Omental fat pad (tissue), 4 donors: ENCODE measurements at places on chromosomes 5 and 9. TPM values are rescaled to one million over a fixed set of nuclear protein-coding genes. Genes with fewer than 3 reads are reported as not detected.

DNA sequence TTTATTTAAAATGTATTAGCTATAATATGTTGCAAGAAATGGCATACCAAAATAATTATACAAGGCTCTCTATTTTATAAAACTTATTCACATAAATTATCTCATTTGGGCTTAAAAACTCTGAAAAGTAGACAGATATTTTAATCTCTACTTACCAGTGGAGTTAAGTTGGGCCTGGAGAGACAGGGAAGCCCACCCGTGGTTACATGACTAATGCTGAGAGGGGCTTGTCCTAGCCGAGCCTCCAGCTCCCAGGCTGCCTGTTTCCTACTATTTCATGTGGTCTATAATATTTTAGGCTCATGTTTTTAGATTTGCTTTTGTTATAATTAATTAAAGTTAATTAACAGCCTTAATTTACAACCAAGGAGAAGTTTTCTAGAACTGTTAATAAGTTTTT lies 20.9 kb upstream of the ASPN start:
- no peak for DNase-seq

DNA sequence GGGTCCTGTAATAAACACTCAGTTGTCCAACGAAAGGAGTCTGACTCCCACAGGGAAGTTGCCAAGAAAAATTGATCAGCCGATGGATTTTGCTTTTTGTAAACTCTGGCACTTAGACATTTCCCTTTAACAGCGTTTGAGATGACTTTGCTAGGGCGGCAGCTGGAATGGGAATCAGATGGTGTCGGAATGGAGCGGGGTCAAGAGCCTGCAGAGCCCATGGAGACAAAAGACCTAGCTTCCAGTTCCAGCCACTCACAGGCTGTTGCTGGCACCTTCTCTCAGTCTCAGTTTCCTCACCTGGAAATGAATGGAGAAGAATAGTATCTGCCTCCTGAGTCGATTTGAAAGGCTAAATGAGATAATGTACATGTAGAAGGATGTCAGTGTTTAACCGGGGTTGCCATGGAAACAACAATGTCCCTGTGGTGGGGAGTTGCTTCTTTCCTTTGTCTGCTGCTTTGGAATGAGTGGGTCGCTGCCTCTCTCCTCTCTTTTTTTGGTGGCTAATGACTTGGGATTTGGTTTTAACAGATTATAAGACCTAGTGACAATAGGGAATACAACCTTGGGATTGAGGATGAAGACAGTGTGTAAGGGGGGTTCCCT lies 137.4 kb downstream of the GAS1 start:
- DNase-seq = no peak

GRCh38 chr9:84598921-84599636 lies 70.5 kb upstream of the NTRK2 start:
- no peak for DNase-seq

DNA sequence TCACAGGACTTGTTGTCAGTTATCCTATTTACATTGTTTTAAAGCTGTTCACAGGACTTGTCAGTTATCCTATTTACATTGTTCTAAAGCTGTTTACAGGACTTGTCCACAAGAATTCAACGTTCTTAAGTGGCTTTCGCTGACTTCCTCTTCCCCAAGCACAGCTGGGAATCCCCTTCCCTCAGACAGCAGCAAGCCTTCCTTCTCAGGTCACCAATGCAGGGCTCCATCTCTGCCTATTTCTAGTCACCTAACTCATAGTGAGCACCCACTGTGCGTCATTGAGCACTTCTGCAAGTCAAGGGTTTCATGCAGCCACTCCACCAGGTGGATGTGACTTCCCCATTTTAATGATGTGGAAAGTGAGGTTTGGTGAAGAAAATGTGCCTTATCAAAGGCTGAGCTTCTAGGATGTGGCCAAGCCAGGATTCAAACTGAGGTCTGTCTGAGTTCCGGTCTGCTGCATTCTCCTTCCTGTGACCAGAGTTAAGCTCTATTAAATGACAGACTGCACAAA lies 109.8 kb upstream of the ZNF462 start:
- DNase-seq = no peak

GRCh38 chr9:121599872-121600585 lies 51.4 kb upstream of the DAB2IP start:
- DNase-seq = no peak

DNA sequence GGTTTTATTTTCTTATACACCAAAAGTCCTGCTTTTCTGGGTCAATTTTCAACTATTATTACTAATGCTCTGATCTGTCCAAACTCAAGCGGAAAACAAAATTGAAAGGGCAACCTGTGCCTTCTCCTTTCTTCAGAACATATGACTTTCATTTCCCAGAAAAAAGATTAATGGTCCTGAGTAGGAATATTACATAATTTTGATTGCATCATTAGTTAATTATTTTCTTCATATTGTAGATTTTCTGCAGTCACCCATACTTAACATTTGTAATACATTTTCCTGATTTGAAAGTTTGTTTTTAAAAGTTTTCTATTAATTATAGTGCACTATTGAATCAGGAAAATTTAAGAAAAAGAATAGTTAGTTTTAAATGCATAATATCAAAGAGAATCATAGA lies 1.7 kb upstream of the PCDHB8 start:
- no peak for DNase-seq

DNA sequence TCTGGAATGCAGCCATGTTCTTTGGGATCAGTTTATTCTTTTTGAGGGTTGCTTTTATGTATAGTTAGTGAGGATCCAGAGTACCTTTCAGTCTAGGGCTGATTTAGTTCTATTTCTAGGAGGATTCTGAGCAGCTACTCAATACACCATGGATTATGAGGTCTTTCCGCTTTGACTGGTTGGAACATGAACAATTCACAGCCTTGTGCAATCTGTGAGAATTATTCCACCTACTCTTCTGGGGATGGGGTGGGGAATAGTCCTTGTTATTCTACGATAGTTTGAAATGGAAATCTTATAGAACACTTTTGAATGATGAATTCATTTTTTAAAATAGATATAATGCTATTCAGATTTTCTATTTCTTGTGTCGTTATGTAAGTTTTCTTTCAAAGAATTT lies 212.3 kb upstream of the ARRDC3 start:
- DNase-seq = no peak

DNA sequence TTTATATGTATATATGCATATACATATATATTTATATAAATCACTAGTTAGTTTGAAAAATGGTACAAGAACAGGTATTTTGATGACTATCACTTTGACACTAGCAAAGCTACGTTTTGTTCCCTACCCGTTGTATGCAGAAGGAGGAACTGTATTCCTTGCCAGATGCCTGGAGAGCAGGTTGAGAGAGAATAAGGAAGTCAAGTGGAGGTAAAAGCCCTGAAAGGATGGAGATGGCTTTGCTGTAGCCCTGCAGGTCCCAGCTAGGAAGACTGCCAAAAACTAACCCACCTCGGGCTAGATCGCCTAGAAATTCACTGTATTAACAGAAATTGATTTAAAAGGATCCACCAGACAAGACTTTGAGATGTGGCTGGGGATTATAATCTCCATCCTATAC lies 229.3 kb downstream of the RFX3 start:
- no peak for DNase-seq

GRCh38 chr9:4145482-4145881 lies 154.4 kb downstream of the GLIS3 start:
- no peak for DNase-seq

GRCh38 chr5:90274216-90274615 lies 135.3 kb downstream of the CETN3 start:
- no peak for DNase-seq

GRCh38 chr9:125910286-125910685 lies 163.1 kb downstream of the PBX3 start:
- DNase-seq = no peak

DNA sequence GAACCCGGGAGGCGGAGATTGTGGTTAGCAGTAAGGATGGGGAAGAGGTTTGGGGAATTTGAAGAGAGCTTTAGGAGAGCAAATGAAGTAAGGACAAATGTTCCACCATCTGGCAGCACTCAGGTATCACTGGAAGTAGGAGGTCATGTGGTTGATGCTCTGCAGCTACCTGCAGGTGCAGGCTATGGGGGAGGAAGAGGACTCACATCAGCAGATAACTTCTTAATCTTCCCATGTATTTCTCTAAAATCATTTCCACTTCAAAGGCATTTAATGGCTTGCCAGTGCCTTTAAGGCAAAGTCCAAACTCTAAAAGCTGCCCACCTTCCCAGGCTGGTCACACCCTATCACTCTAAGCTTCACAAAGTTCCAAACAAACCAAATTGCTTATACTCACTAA lies 8.1 kb upstream of the HAVCR1 start:
- DNase-seq = no peak

- DNase-seq = no peak
Observed at GRCh38 chr5:126300293-126300692, 122.9 kb upstream of the GRAMD2B start.

- DNase-seq = no peak
Observed at GRCh38 chr5:178121391-178122276, 8.3 kb downstream of the N4BP3 start.

GRCh38 chr5:124619121-124619520 lies 127.3 kb downstream of the ZNF608 start:
- DNase-seq = no peak

DNA sequence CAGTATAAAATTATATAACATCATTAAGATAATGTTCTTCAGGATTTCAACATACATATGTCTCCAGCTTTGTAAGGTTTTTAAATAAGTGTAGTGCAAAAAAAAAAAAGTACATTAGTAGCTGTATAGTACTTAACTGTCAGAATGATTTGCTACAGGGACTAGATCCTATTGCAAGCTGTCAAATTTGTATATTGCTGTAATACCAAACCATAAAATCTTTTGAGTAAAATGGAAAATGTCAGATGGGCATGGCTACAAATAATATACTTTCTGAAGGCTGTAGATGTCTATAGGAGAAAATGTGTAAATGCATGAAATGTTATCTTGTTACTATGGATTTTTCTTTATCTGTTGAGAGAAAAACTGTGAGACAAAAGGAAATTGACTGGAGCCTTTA lies 298.5 kb downstream of the KDM4C start:
- DNase-seq = no peak

DNA sequence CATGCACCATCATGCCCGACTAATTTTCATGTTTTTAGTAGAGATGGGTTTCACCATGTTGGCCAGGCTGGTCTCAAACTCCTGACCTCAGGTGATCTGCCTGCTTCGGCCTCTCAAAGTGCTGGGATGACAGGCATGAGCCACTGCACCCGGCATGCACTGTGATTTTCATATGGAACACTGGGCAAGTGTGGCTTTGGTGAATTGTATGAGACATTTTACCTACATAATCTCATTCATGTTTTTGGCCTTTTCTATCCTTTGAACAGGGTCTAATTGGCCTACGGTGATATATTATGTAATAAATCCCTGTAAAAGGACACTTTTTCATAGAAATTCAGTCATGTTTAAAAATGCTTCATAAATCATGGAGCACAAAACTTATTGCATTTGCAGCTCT lies 128.7 kb upstream of the SEMA6A start:
- DNase-seq = no peak

DNA sequence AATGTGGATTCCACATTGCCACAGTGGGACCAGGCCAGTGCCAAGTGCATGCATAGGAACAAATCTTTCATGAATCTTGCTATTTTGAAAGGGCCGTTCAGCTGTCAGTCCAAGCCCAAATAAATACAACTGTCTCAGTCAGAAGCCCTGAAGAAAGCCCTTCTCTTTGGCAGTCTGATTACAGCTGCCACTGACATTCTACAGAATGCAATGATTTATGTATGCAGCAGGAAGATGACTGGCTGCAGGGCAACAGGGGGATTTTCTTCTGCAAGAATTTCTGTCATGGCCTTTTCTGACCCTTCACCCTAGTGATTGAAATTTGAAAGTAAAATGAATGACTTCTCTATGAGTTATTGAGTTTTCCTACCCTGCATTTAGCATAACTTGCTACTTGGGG lies 86.7 kb upstream of the FER start:
- DNase-seq = no peak

- no peak for DNase-seq
Observed at GRCh38 chr5:94870511-94871183, 252.2 kb downstream of the SLF1 start.

GRCh38 chr5:2523180-2523579 lies 228.3 kb downstream of the IRX2 start:
- no peak for DNase-seq

- DNase-seq = no peak
Observed at GRCh38 chr9:110040788-110041187, 167.2 kb downstream of the C9orf152 start.

DNA sequence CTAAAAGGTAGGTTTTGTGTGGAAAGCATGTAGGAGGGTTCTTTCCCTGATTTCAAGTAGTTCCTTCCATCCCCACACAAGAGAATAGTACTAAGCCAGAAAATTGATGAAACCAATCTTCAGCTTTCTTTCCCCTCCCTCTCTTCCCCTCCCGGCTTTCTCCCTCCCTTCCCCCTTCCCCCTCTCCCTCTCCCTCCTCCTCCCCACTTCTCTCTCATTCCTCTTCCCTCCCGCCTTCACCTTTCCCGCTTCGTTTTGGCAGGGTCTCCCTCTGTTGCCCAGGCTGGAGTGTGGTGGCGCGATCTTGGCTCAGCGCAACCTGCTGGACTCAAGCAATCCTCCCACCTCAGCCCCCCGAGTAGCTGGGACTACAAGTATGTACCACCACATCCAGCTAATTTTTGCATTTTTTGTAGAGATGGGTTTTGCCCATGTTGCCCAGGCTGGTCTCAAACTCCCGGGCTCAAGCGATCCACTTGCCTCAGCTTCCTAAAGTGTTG lies 85.8 kb downstream of the ZCCHC7 start:
- DNase-seq = no peak

Gene PRRC1
- total RNA-seq = 41.8 TPM

Gene OBP2B
- total RNA-seq = not detected

Gene PCDHB12
- total RNA-seq = 2.1 TPM

Gene ADCY2
- 2.4 TPM for total RNA-seq

Gene TERT
- not detected for total RNA-seq

Gene LURAP1L
- total RNA-seq = 7.6 TPM

Gene PDE8B
- 43.4 TPM for total RNA-seq

Gene ANKRD34B
- not detected for total RNA-seq

Gene ANGPTL2
- total RNA-seq = 68.3 TPM

Gene HABP4
- 15.8 TPM for total RNA-seq

Gene FBN2
- total RNA-seq = 0.63 TPM

Gene DMRT1
- total RNA-seq = not detected

Gene IL3
- total RNA-seq = not detected

Gene LYSMD3
- total RNA-seq = 19.4 TPM

Gene NCS1
- 2.5 TPM for total RNA-seq
